ENCODE measurements at places on chromosomes 5 and 9. TPM values are rescaled to one million over a fixed set of nuclear protein-coding genes. Genes with fewer than 3 reads are reported as not detected.

The SOHLH1 gene
- total RNA-seq, result 0.32 TPM

The FOXD4L6 gene
- not detected for total RNA-seq

GRCh38 chr5:73946919-73947602 lies 321.1 kb downstream of the ARHGEF28 start:
- H3K27ac ChIP-seq, result no peak overlapping the region
- no peaks in the 10 kb centered on the region for H3K36me3 ChIP-seq
- H3K4me3 ChIP-seq, result no peak overlapping the region
- H3K4me1 ChIP-seq, result peaks cover 36% of the 10 kb centered on the region

The FAM169A gene
- total RNA-seq, result 110 TPM

GRCh38 chr5:119322312-119322947 lies 33.4 kb upstream of the TNFAIP8 start:
- DNase-seq, result no peak
- no peaks in the 10 kb centered on the region for H3K36me3 ChIP-seq
- H3K27me3 ChIP-seq, result no peaks in the 10 kb centered on the region

The DIPK1B gene
- total RNA-seq, result 0.18 TPM

- no peaks in the 10 kb centered on the region for H3K4me1 ChIP-seq
- H3K4me3 ChIP-seq, result no peak overlapping the region
- DNase-seq, result no peak
Measured at GRCh38 chr5:144088206-144089064, 82.0 kb downstream of the YIPF5 start.

GRCh38 chr9:6686396-6686795 lies 40.9 kb upstream of the GLDC start:
- H3K36me3 ChIP-seq, result no peaks in the 10 kb centered on the region
- peak overlapping the region; percentile 36 for H3K27ac ChIP-seq
- H3K27me3 ChIP-seq, result no peaks in the 10 kb centered on the region
- H3K4me3 ChIP-seq, result no peak overlapping the region

GRCh38 chr9:133658442-133659431 lies 22.6 kb downstream of the DBH start:
- peaks cover 7% of the 10 kb centered on the region for H3K36me3 ChIP-seq
- peak overlapping the region; percentile 11 for H3K27ac ChIP-seq
- H3K27me3 ChIP-seq, result 0 out of 2 replicates have a peak, but pooled peaks cover 1% of the 10 kb centered on the region

The ANKRD33B gene
- total RNA-seq, result not detected

- H3K27ac ChIP-seq, result no peak overlapping the region
- H3K36me3 ChIP-seq, result no peaks in the 10 kb centered on the region
- no peaks in the 10 kb centered on the region for H3K4me1 ChIP-seq
Measured at GRCh38 chr9:3825721-3826120, 299.9 kb upstream of the RFX3 start.

The ZFP2 gene
- total RNA-seq, result 0.27 TPM

DNA sequence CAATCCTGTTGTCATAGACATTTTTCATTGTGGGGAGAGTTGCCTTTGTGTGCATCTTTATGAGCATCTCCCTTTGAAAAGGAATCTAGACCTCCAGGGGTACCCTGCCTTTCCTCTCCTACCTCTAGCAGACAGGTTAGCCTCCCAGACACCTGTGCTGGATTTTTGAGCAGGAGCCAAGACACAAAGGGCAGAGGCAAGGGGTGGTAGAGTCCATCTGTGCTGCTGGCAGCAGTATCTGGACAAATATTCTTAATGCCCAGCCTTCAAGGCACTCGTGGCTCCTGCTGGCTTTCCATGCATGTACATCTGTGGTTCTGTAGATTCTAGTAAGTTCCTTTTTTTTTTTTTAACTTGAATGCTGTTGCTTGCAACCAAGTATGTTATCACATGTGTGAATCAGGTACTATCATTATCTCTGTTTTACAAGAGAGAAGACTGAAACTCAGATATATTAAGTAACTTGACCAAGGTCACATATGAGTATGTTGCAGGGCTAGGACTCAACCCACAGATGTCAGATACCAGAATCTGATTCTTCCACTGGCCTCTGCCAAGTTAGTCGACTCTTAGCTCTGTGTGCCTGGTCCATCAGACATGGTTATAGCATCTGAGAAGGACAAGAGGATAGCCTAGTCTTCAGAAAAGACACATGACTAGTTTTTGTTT lies 32.9 kb upstream of the GPR151 start:
- H3K27ac ChIP-seq, result no peak overlapping the region
- no peaks in the 10 kb centered on the region for H3K4me1 ChIP-seq
- no peaks in the 10 kb centered on the region for H3K27me3 ChIP-seq
- no peak for DNase-seq

DNA sequence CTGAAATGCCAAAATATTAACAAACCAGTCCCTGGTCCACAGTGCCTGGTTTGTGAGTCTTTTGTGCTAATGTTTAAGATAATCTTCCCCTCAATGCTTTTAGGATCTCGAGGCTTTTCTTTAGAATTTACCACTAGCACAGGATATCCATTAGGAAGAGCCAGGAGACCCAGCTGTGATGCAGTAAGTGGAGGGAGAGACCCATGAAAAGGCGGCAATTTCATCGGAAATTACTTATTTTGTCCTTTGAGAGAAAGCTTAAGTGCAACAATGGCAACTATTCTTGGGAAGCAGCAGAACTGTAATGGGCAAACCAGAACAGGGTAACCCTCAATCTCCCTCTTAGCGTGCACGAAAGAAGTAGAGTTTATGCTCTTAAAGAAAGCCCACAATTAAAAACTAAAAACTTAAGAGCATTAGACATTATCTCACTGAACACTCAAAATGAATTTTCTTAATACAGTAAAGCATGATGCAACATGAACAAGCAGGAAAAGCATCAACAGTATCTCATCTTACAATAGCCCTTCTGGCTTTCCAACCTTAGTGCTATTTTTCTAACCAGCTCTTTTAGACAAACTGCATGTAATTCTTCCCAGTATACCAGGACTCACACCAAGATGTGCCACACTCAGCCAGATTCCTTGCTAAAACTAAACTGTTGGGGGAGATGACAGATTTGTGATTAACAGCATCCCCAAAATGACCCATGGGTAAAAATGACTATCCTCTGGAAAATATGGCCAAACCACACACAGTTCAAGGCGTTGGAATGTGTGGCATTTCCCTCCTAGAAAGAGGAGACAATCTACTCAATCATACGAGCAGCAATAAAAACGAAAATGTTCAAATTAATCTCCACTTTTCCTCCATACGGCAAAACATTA lies 36.4 kb downstream of the PWWP2A start:
- 0 out of 3 replicates have a peak, but pooled peaks cover 5% of the 10 kb centered on the region for H3K36me3 ChIP-seq
- no peak overlapping the region for H3K4me3 ChIP-seq
- no peak for DNase-seq
- H3K4me1 ChIP-seq, result no peaks in the 10 kb centered on the region

DNA sequence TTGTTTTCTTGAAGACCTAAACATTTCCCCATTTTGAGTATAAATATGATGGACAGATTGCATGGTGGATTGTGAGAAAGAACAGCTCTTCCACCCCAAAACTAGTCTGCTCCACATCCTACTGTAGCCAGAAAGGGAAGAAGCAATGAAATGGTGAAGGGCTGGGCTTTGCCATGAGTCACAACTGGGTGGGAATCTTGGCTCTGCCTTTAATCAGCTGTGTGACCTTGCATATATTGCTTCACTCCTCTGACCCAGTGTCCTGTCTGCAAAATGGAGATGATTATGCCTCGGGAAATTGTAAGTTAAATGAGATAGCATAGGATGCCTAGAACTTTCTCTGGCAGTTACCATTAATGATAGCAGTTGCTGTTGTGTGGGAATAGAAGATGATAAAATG lies 101.9 kb downstream of the PDE8B start:
- no peaks in the 10 kb centered on the region for H3K36me3 ChIP-seq
- peaks cover 14% of the 10 kb centered on the region for H3K4me1 ChIP-seq
- H3K27me3 ChIP-seq, result no peaks in the 10 kb centered on the region
- no peak for DNase-seq
- H3K27ac ChIP-seq, result no peak overlapping the region

DNA sequence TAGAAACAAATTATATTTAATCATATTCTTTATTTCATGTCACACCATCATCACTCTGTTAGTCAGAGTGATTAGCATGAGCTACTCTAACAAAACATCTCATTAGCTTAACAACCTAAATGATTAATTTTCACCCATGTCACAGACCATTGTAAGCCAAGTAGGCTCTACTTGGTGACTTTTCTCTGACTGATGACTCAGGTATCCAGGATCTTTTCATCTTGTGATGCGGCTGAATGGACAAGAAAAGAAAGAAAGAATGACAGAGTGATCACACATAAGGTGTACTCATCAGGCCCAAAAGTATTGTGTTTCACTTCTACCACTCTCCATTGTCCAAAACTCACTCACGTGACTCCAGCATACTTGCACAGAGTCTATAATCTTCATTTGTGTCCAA lies 299.3 kb downstream of the ANXA1 start:
- no peaks in the 10 kb centered on the region for H3K27me3 ChIP-seq
- no peak overlapping the region for H3K4me3 ChIP-seq
- no peak for DNase-seq
- H3K27ac ChIP-seq, result no peak overlapping the region

DNA sequence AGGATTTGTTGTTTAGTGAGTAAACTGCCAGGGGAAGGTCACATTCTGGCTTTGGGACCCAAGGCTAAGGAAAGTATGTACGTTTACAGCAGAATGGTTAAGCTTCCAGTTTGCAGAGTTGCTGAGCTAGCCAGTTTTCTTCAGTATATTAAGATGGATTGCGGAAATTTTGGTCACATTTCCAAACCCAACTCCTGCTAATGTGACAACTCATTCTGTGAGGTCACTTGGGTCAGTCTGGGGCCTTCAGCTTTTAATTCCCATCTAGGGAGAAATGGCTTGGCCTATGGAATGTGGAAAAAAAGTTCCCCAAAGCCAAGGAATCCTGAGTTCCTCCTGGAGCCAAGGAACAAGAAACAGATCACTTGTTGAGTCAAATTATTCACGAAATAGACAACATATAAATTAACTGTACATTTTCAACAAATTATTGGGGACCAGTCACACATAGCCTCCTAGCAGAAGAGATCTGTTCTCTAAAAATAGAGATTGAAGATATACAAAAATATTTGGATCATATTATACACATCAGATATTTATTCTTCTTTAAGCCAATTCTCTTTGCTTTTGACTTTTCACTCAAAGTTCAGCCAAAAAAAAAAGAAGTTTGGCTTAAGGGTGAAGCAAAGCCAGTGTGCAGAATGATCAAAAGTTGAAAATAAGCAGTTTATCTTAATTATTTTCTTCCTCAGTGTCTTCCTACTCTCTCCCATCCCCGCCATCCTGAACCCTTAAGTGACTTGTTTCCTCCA lies 8.8 kb downstream of the KCNV2 start:
- DNase-seq, result no peak
- no peak overlapping the region for H3K27ac ChIP-seq
- peaks cover 14% of the 10 kb centered on the region for H3K4me1 ChIP-seq
- H3K4me3 ChIP-seq, result no peak overlapping the region

DNA sequence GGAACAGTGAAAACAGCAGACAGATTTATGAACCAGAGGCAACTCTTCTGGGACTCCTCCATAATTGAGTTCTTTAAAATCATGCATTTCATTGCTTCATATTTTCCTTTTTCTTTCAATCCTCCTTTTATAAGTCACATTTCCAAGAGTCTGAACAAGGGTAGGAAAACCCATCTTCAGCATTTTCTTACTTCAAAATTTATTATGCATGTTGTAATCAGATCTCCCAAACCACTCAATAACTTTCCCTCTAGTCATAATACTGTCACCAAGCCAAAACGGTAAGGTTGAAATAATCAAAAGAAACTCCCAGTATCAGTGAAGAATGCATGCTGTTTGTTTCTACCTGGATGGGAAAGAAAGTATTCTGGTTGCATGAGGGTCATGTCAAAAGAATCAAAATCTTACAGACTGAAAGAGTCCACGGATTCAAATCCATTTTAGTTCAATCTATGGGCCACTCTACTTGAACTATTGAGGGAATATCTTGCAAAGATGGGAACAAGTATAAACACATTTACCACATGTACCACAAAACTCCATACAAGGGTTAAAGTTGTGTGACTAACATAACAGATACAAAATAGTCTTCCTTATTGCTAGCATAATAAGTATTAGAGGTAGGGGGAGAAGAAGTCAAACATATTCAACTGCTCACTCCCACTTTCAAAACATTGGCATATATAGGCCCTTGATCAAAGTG lies 797.3 kb downstream of the MAT2B start:
- no peak overlapping the region for H3K4me3 ChIP-seq
- H3K27me3 ChIP-seq, result no peaks in the 10 kb centered on the region
- H3K36me3 ChIP-seq, result no peaks in the 10 kb centered on the region
- H3K4me1 ChIP-seq, result no peaks in the 10 kb centered on the region

DNA sequence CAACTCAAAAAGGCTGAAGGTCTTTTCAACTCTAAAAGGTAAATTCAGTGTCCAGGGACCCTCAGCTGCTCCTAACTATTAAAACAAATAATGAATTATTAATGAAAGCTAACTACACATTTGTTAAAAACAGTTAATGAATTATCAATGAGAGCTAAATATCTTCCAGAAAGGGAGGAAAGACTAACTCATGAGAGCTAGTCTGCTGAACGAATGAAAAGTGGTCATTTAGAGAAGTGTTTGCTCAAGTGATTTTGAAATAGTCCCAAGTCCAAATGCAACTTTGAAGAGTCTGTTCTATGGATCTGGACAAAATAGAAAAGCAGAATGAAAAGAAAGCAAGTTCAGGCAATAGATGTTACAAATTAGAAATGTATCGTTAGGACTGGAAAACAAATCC lies 133.9 kb upstream of the SPEF2 start:
- H3K27ac ChIP-seq, result peak overlapping the region; percentile 91
- H3K36me3 ChIP-seq, result no peaks in the 10 kb centered on the region
- DNase-seq, result peak; percentile 91
- H3K4me1 ChIP-seq, result peaks cover 82% of the 10 kb centered on the region
- peak overlapping the region; percentile 31 for H3K4me3 ChIP-seq

GRCh38 chr5:39639618-39640089 lies 214.9 kb upstream of the DAB2 start:
- no peaks in the 10 kb centered on the region for H3K4me1 ChIP-seq
- H3K4me3 ChIP-seq, result no peak overlapping the region
- no peak overlapping the region for H3K27ac ChIP-seq

- H3K4me1 ChIP-seq, result peaks cover 70% of the 10 kb centered on the region
- peak; percentile 95 for DNase-seq
- H3K36me3 ChIP-seq, result no peaks in the 10 kb centered on the region
- H3K4me3 ChIP-seq, result no peak overlapping the region
- H3K27me3 ChIP-seq, result no peaks in the 10 kb centered on the region
Measured at GRCh38 chr5:92945605-92946097, 635.4 kb downstream of the NR2F1-AS1 start.

Data from HepG2 (cell line).